ENCODE measurements at places on chromosomes 16 and 17. TPM values are rescaled to one million over a fixed set of nuclear protein-coding genes. Genes with fewer than 3 reads are reported as not detected.

DNA sequence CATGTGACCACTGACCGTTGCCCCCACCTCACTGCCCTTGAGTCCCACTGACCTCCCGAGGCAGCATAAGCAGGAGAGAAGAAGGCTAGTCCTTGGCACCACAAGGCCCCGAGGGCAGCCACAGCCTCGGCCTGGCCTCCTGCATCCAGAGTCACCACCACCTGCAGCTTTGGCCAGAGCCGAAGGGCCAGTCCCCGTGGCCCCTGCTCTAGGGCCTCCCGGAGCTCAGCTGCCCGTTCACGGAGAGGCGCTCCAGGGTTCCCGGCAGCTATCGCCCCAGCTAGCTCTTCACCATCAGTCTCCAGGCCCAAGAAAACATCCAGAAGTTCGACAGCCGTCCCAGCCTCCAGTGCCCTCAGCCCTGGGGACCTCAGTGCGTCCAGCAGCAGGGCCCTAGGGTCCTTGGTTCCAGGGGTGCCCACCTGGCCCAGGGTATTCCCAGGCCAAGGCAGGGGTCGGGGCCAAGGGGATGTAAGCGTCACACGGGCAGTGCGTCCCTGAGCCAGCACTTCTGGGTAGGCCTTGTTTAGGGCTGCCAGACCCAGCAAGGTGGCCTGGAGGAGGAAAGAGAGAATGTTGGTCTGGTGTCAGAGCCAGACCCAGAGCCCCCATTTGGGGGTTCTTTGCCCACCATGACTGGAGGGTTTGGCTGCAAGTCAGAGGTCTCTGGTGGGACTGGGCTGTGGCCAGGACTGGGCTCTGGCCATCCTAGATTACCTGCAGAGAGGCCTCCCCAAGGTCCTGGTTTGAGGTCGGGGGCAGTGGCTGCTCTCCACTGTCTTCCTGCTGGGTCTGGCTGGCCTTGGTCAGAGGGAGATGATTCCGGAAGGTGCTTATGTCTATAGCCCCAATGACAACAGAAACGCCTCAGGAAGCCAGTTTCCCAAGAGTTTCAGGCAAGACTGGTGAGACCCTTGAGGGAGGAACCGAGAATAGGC lies 1.8 kb downstream of the GHDC start:
- DNase-seq = no peak

DNA sequence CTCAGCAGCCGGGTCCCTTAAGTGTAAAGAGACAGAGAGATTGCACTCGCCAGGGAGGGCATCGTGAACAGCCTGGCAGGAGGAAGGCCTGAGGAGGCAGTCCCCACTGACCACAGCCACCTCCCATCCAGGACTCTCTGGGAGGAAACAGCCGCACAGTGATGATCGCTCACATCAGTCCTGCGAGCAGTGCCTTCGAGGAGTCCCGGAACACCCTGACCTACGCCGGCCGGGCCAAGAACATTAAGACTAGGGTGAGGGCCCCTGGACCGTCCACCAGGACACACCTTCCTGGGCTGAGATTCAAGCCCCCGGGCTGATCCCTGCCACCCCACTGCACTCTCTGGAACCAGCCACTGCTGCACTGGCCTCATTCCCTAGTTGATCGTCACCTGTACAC lies 14.0 kb downstream of the BTBD17 start:
- no peak for DNase-seq

Gene CD2BP2
- 57.4 TPM for total RNA-seq

Gene ABCA3
- 19.5 TPM for total RNA-seq

Measured in mesenteric fat pad (tissue), 1 donor.